ENCODE measurements at places on chromosomes 16 and 17.

- no peak for DNase-seq
Observed at GRCh38 chr16:2250652-2251295, 613 bp downstream of the ECI1 start.

GRCh38 chr17:83173914-83174361 lies 94.5 kb downstream of the METRNL start:
- no peak for DNase-seq

DNA sequence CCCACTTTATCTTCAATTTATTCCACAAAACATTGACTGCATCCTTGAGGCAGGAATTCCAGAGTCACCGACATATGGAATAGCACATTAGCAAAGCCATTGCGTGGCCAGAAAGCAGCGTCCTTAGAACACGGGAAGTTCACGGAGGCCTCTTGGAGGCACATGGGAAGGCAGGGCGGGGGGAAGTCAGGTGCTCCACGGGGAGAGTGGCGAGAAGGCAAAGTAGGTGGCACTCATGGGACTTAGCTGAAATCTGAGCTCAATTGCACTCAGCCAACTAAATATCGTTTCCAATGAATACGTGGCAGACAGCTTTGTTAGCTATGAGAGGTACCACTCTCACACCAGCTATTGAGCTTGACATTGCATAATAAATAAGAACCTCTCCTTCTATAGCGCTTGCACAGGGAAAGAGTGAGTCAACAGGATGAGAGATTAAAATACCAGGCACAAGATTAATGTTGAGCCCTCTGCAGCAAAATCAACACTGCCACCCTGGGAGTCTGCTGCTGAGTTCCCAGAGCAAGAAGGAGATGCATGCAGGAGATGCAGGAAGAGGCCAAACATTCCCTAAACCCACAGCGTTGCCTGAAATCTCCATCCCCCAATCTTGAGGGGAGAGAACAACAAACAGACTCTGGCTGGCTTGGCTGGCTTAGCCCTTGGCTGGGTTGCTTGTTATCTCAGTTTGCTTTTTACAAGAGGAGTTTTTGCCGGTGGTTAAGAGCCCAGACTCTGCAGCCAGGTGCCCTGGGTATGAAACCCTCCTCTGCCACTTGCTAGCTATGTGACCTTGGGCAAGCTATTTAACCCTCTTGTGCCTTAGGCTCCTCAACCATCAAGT lies 28.8 kb downstream of the ABCC12 start:
- DNase-seq = no peak

DNA sequence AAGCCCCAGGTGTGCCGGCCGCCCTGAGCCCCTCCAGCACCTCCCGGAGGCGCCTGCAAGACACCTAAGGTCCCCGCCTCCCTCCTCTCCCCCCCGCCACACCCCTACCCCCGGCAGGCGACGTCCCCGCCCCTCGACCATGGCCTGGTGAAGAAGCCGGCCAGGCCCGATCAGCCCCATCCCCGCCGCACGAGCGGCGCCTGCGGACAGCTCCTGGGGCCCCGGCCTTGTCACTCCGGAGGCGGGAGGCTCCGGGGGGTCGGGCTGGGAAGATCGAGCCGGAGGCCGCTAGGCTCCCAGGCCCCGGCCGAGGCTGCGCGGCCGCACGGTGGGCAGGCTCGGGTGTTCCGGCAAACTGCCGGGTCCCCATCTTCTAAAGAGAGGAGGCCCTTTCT lies 405 bp upstream of the ACE start:
- DNase-seq = no peak

- no peak for DNase-seq
Observed at GRCh38 chr17:3532106-3532858, 25.3 kb downstream of the TRPV3 start.

GRCh38 chr17:31132977-31133376 lies 38.2 kb downstream of the NF1 start:
- no peak for DNase-seq

GRCh38 chr17:40319651-40320540 lies 10.9 kb downstream of the RARA start:
- no peak for DNase-seq

DNA sequence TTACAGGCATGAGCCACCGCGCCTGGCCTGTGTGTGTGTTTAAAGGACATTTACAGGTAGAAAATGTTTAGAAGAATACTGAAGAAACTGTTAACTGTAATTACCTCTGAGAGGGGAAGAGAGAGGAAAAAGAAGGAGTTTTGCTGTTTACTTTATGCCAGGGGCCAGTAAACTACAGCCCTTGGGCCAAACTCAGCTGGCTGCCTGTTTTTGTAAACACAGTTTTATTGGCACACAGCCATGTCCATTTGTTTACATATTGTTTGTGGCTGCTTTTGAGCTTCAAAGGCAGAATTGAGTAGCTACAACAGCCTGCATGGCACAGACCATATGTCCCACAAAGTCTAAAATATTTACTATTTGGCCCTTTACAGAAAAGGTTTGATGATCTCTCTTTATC lies 76.4 kb downstream of the GPR139 start:
- no peak for DNase-seq

DNA sequence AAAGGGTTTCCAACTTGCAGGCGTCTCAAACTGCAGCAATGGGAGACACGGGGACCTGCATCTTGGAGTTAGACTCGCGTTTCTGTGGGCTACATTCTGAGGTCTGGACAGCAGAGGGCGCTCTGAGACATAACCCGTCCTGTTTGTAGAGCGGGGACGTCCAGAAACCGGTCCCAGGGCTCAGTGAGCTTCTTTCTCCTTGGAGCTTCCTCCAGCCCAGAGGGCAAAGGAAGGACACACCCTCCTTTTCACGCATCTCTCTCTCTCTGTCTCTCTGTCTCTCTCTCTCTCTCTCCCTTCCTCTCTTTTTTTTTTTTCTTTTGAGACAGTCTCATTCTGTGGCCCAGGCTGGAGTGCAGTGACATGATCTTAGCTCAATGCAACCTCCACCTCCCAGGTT lies 19.8 kb downstream of the COX4I1 start:
- DNase-seq = peak; percentile 3

- DNase-seq = no peak
Observed at GRCh38 chr17:18009609-18010420, 29.2 kb downstream of the ATPAF2 start.

DNA sequence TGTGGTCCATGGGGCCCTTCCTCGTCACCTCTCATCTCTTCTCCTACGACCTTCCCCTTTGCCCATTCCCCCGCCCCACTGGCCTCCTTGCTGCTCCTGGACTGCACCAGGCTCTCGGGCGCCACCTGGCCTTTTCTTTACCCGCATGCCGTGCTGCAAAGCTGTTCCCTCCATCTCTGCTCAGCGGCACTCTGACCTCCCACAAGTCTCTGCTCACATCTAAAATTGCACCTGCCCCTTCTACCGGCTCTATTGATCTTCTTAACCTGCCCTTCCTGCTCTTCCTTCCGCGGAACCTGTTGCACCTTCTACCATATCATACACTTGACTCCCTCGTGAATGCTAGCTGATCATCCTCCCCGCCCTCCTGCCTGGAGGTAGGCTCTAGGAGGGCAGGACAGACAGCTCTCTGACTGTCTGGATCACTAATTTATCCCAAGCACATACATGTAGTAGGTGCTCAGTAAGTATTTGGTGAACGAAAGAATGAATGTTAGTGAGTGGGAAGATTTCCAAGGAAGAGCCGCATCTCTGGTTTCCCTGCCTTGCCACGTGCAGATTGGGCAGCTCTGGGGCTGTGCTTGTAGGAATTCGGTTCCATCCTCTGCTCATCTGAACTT lies 17.3 kb downstream of the DNAH17 start:
- DNase-seq = no peak

GRCh38 chr17:63911657-63912100 lies 621 bp upstream of the CSHL1 start:
- DNase-seq = no peak

DNA sequence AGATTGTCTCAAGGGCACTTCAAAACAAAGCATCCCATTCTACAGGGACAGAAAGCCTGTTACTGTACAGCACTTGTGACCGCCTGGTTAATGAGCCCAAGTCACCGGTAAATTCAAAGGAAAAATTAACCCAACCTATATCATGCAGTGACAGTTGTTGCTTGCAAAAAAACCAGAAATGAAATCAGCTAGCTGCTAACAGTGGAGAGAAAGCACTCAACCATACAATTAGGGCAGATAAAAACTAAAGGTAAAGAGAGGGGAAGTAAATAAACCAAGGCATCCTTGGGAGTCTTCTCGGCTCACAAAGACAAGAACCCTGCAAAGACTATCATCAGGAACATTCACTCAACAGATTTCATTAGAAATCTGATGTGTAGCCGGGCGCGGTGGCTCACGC lies 5.9 kb downstream of the RETREG3 start:
- no peak for DNase-seq

- DNase-seq = no peak
Observed at GRCh38 chr17:28071891-28072606, 29.6 kb downstream of the NLK start.

DNA sequence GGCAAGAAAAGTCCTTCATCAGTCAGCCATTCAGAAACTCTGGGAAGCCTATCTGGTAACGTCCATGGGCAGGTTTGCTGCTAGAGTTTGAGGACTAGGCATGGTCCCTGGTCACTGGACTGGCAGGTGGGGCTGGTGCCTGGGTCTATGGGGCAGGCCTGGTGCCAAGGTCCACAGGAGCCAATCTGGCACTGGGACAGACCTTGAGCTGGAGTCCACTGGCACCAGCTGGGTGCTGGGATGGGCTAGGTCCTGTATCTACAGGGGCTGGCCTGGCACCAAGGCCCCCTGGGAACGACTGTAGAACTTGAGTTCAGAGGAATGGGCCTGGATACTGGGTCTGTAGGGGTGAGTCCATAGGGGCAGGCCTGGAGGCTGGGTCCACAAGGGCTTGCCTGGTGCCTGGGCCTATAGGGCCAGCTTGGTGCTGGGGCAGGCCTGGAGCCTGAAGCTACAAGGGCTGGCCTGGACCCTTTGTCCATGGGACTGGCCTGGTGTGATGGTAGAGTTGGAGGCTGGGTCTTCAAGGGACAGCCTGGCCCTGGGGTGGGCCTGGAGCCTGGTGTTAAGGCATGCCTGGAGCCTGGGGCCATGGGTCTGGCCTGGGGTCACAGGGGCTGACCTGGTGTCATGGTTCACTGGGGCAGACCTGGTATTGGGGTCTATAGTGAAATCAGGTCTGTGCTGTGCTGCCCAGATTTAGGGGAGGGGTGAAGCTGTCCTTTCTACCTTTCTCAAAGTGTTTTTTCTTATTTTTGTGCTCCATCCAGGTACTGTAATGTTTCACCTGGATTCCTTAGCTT lies 30.5 kb upstream of the NKD1 start:
- no peak for DNase-seq

DNA sequence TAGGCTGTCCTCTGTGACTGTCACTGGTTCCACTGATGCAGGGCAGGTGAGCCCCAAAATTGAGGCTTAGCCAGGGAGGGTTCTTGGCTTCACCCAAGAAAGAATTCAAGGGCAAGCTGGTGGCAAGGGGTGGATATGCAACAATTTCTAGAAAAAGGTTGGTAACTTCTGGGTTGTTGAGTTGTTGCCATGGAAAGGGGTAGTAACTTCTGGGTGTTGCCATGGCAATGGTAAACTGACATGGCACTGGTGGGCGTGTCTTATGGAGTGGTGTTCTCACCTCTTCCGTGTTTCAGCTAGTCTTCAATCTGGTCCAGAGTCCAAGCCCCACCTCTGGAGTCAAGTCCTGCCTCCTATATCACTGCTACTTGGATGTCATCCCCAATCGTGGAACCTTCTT lies 9.5 kb upstream of the GUCY2D start:
- DNase-seq = no peak

DNA sequence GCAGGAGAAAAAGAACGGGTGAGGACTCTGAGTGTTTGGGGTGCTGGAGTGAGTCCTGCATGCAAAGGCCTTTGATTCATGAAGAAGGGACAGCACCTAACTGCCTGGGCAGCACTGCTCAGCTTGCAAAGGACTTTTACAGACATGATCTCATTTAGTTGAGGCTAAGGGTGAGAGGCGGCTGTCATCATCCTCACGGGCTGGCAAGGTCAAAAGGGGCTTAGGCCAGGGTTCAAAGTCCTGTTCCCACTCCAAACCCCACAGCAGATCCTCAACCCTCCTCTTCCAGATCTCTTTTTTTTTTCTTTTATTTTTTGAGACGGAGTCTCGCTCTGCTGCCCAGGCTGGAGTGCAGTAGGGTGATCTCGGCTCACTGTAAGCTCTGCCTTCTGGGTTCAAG lies 4.8 kb downstream of the RHBDF2 start:
- no peak for DNase-seq

GRCh38 chr16:77383606-77384187 lies 51.1 kb downstream of the ADAMTS18 start:
- DNase-seq = no peak

- DNase-seq = no peak
Observed at GRCh38 chr17:10646392-10646990, 10.6 kb downstream of the MYH3 start.

DNA sequence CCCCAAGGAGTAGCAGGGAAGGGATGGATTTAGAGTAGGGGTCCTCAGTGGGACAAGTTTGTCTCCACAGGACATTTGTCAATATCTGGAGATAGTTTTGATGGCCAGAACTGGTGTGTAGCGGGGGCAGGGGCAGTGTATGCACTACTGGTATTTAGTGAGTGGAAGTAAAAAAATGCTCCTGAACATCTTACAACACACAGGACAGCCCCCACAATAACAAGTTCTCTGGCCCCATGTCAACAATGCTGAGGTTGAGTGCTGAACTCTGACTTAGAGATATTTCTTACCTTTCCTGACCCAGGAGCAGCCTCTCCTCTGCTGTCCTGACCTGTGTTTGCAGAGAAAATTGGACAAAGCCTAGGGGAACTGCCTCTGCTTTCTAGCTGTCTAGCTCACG lies 365.8 kb downstream of the HAPSTR1 start:
- DNase-seq = no peak

- DNase-seq = no peak
Observed at GRCh38 chr16:74995986-74996385, 2.8 kb upstream of the ZNRF1 start.

GRCh38 chr16:89925596-89926079 lies 2.5 kb downstream of the TUBB3 start:
- no peak for DNase-seq

DNA sequence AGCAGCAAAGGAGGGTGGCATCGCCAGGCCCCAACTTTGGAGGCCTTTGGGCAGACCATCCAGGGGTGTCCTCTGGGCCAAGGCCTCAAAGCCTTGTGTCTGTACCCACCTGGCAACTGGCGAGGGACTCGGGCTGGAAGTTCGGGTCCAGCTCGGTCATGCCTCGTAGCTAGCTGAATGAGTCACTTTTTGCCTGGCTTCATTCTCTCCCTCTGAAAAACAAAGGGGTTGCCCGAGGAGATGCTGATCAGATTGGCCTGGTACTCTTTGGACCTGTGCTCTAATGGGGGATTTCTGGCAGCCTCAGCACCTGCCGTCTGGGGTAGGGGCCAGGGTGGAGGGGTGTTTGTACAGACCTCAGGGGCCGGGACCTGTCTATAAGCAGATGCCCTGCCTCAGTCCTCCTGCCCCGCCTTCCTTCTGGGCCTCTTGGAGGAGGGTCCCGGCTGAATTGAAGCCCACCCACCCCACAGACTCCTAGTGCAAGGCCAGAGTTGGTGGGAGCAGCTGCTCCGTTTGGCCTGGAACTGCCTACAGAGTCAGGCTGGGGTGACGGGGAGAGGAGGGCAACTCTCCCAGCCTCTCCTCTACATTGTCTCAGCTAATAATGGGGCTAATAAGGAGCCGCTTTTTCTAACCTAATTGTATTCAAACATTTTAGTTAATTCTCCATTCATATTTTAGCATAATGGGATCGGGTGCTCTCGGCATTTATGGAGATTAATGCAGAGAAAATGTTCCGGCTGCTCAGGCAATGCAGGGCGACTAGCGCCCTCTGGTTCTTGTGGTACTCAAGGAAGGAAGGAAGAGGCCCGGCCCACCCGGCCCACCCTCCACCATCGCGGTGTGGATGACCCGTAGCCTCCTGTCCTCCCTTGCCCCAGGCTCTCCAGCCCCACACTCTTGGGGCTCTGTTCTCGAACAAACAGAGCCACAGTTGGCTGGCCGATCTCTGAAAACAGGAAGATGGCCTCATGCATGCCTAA lies 21.4 kb upstream of the ABCC3 start:
- no peak for DNase-seq

Measured in amygdala (tissue), 56 donors.